GM10248 (cell line): ENCODE measurements at places on chromosomes 5 and 9.

GRCh38 chr9:32877103-32877502 lies 93.8 kb downstream of the TMEM215 start:
- no peak for DNase-seq

DNA sequence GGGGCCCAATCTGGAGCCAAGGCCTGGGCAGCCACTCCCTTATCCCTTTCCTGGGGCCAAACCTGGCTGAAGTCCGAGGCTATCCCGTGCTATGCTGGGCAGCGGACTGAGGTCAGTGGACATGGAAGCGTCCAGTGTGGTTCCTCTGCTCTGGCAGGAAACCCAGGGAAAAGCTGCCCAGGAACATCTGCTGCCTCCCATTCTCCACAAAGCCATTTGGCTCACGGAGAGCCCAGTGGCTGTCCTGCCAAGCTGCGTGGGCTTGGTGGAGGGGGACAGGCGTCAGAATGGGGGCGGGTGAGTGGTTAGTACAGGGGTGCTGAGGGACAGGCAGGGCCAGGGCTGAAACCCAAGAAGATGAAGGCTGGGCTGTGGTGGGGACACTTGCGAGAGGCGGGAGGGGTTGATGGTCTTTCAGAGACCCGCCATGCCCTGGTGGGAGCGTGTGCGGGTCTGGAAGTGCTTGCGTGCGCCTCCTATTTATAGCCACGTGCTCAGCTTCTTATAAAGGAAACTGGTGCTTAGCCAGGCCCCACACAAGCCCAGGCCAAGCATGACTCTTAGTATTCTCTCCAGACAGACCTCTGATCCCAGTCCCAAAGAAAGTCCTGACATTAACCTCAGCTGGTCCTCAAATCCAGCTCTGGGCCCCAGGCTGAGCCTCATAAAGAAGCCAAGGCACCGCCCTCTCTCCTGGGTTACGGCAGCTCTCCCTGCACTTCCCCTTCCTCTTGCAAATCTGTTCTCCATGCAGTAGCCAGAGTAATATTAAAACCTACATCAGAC lies 9.4 kb upstream of the SLC6A7 start:
- DNase-seq, result no peak

DNA sequence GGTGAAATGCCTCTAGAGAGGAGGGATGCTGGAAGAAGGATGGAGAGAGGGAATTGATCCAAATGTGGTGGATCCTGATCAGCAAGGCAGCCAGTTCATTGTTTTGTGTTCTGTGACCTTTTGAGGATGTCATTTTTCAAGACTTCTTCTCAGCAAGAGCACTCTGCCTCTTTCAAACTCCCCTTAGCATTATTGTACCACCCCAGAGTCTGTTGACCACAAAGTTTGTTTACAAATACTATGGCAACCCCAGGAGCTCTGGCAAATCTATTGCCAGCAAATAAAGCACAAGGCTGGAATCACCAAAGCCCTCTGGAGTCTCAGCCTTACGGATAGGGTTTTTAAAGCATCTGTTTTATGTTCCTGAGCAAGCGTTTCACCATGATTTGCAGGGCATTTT lies 76.2 kb upstream of the SLC1A3 start:
- DNase-seq, result no peak

- no peak for DNase-seq
These were observed 53.2 kb downstream of the ZNF474 start for GRCh38 chr5:122182491-122182921.

- no peak for DNase-seq
These were observed 7.5 kb upstream of the UBE2R2 start for GRCh38 chr9:33809506-33809905.

- peak; percentile 45 for DNase-seq
These were observed 122.6 kb downstream of the APBA1 start for GRCh38 chr9:69549310-69550202.

DNA sequence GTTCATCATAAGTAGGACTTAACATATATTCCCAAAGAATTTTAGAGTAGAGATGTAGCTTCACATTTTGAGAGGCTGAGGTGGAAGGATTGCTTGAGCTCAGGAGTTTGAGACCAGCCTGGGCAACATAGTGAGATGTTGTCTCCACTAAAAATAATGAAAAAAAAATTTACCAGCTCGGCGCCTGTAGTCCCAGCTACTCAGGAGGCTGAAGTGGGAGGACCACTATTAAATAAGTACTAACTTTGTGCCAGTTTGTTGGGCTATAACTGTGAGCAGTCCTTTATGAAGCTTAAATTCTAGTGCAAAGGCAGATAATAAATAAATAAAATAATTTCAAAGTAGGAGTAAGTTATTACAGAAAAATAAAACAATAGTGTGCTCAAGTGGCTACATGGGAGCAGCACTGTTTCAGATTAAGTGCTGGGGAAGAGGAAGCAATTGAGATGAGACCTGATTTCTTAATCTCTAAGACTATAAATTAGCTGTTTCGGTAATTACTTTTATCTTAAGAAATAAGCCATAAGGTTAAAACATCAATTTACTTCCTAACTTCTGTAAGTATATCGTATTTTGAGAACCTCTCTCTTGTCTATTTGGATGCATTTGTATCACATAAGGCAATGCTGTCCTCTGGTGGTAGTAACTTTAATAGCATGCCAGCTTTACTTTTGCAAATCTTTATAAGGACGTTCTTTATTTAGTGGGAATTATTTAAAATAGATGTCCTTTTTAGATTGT lies 98.9 kb downstream of the CSNK1G3 start:
- peak; percentile 25 for DNase-seq

DNA sequence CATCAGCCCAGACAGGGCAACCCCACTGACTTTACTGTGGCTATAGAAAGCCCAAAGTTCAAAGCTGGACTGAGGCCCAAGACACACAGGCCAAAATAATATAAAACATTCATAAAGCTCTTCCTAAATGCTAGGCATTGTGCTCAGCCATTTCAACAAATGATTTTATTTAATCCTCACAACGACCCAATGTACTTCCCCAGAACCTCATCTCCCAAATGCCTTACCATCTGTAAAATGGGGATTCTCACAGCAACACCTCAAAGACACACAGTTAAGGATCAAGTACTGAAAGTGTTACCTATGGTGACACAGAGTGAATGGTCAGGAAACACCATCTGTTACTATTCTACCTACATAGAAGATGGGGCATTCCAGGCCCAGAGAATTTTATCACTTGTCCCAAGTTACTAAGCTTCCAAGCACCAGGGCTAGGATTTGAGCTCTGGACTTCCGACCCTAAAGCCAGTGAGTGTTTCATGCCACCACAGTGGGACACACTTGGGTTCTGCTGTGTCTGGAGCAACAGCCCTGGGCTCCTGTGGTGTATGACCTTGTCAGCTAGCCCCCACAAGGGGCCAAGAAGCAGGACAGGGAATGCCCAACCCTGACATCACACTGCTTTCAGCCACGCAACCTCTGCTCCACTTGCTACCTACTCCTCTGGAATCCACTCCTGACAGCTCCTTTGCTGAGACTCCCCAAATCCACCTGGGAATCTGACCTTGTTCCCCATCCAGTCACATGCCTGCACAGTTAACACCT lies 15.1 kb downstream of the SHB start:
- no peak for DNase-seq

- no peak for DNase-seq
These were observed 127.0 kb downstream of the CWC27 start for GRCh38 chr5:64895748-64896147.

DNA sequence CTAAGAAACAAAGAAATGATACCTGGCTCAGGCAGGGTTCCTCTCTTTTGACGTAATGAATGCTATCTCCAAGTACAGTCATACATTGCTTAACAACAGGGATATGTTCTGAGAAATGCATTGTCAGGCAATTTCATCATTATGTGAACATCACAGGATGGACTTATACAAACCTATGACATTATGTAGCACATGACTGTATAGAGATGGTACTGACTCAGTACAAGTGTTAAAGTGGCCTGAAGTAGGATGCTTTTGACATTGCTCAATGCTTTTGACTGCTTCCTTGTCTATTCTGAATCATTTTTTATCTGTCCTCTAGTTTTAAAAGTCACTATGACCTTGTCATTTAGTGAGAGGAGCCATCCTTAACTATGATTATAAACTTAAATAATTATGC lies 147.6 kb downstream of the NR2F1-AS1 start:
- no peak for DNase-seq

DNA sequence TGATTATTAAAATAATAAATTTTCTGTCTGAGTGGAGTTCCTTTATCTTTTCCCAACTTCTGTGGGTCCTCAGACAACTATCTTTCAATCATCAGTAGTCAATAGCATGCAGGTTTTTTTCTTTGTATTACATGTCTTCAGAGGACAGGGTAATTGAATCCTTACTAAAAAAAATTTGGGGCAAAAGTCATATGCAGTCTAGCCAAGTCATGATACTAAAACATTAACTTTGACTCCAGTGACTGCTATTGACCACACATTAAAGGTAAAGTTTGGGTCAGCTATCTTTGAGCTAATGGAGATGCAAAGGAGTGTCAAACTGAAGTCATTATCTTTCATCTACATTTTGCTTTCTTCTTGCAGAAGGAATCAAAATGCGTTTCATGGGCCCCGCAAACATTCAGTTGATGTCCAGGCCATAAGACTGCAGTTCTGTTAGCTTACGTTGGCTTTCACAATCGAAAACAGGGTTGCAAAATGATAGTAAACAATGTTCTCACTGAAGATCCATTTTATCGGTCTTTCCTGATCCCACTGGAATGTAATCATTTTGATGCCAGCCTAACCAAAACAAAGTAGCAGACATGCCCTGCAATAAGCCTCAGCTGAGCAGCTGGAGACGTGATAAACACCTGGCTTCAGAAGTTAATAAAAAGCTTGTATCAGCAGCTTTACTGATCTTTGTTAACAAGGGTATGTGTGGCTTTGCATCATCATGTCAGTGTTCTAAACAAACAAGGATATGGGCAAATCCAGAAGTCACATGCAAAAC lies 186.1 kb upstream of the PRLR start:
- no peak for DNase-seq

GRCh38 chr9:129962889-129963703 lies 79.9 kb downstream of the FNBP1 start:
- peak; percentile 71 for DNase-seq

DNA sequence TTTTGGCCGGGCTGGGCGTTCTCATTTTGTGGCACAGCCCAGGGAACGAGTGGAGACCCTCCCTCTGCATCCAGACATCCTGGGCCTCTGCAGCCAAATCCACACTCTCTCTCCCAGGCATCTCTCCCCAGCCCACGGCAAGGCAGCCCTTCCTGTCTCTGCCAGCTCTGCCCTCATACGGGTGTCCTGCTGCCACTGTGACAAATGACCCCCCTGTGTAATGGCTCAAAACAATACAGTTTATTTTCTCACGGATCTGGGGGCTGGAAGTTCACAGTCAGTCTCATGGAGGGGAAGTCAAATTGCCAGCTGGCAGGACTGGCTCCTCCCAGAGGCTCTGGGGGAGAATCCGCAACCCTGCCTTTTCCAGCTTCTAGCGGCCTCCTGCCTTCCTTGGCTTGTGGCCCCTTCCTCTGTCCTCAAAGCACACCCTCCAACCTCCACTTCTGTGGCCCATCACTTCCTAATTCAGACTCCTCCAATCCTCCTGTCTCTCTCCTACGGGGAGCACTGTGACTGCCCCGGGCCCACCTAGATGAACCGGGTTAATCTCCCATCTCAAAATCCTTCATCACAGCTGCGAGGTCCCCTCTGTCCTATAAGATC lies 70.2 kb upstream of the COL5A1 start:
- no peak for DNase-seq

DNA sequence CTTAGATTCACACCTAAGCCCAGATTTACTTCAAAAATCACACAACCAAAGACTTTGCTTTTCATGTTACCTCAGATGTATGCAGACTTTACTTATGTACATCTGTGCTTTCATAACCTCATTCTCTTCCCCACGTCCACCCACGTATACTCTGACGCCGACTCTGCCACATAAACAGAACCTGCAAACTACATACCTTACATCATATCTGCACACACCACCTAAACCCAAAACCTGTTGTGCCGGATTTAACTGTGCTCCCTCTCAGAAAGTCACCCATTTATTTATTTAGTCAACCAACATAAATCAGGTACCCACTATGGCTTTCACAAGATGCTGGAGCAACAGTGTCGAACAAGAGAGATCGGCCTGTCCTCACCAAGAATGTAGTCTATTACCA lies 1.0 kb upstream of the DPYSL3 start:
- no peak for DNase-seq

DNA sequence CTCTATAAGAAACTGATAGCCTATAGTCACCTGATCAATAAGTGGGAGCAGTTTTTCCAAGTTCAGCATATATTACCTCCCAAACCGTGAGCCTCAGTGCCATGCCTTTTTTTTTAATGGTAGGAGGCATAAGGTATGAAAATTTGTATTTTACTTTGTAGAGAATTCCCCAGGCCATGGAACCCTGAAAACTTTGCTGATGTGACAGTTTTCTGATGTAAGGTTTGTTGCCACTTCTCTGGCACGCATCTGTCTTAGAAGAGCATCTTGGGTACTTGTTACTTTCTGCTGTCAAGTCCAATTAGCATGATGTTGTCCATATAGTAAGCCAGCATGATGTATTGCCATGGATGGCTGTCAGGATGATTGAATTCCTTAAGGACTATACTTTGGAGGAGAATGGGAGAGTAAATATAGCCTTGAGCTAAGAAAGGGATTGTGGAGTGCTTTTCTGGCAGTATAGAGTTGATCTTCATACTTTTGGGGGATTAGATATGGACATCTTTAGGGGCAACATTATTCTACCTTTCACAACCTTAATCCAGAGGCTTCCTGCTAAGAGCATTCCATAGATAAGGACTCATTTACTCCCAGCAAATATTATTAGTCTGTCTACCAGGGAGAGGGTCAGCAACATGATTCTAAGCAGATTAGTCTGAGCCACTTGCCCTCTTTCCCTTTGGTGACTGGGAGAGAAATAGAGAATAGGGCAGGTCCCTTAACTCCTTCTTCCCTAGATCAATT lies 389.6 kb downstream of the YTHDC2 start:
- DNase-seq, result no peak

- no peak for DNase-seq
These were observed 399 bp downstream of the NUP155 start for GRCh38 chr5:37370550-37370863.

- no peak for DNase-seq
These were observed 191.3 kb downstream of the DMAC1 start for GRCh38 chr9:7608261-7608660.

DNA sequence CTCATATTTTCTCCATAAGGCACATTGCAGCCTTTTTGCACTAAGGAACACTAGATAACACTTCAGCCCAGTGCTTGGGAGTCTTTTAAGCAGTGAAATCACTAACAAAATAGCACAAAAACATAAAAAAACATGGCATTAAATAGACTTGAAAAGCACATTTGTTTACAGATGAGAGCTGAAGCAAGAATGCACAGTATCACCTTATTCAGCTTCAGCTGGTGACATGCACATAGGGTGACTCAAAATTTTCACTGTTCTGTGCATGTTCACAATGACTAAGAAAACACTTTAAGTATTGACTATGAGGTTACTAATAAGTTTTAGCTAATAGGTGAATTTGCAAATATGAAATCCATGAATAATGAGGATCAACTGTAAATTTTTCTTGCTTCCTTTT lies 293.9 kb upstream of the TARS1 start:
- DNase-seq, result no peak
